ENCODE measurements at places on chromosomes 2 and 18. TPM values are rescaled to one million over a fixed set of nuclear protein-coding genes. Genes with fewer than 3 reads are reported as not detected.

DNA sequence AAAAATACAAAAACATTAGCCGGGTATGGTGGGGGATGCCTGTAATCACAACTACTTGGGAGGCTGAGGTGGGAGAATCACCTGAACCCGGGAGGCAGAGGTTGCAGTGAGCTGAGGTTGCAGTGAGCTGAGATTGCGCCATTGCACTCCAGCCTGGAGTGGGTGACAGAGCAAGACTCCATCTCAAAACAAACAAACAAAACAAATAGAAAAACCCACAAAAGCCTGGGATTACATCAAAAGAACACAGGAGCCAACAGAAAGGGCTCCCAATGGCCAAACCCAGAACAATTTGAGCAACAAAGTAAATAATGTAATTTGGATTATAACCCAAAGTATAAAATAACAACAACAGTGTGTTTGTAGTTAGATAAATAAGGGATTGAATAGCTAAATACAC lies 159.8 kb downstream of the UXS1 start:
- no peak overlapping the region for H3K4me3 ChIP-seq
- no peak overlapping the region for H3K27ac ChIP-seq
- no peak for DNase-seq
- no peaks in the 10 kb centered on the region for H3K36me3 ChIP-seq

- DNase-seq: no peak
- peaks cover 15% of the 10 kb centered on the region for H3K36me3 ChIP-seq
- H3K4me3 ChIP-seq: no peak overlapping the region
- no peaks in the 10 kb centered on the region for H3K27me3 ChIP-seq
Measured at GRCh38 chr2:171706152-171706803, 19.0 kb downstream of the DYNC1I2 start.

GRCh38 chr2:222393733-222394267 lies 30.5 kb upstream of the SGPP2 start:
- H3K4me3 ChIP-seq: no peak overlapping the region
- DNase-seq: no peak
- no peaks in the 10 kb centered on the region for H3K36me3 ChIP-seq
- no peaks in the 10 kb centered on the region for H3K4me1 ChIP-seq
- no peak overlapping the region for H3K27ac ChIP-seq

DNA sequence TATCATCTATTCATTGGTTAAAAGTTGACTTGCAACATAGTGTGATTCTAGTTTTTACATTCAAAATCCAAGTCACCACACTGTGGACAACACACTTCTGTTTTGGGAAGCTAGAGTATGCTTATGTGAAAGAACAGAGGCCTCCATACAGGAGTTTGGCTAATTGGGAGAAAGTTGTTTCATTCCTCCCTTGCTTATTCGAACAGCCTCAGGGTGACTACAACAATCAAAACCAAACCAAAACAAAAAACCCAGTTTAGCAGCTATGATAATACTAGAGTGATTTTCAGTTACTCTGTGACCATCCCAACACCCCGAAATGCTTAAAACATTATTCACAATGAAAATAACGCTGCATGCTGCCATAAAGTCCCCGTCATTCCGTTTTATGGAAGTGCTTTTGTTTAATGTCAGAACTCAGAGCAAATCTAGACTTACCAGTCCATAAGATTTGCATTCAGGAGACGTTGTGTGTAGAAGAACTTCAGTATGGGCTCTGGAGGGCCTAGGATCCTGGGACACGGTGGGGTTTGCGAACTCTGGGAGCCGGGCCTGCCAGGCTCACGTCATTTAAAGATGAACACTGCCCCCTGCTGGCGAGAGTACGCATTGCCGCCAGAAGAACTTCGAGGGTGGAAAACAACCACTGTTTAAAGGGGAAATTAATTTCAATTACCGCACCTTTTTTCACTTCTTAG lies 111.4 kb downstream of the FTCDNL1 start:
- no peak overlapping the region for H3K27ac ChIP-seq
- DNase-seq: peak; percentile 47
- no peak overlapping the region for H3K4me3 ChIP-seq
- peaks cover 11% of the 10 kb centered on the region for H3K27me3 ChIP-seq

- no peaks in the 10 kb centered on the region for H3K27me3 ChIP-seq
- DNase-seq: no peak
- no peaks in the 10 kb centered on the region for H3K36me3 ChIP-seq
- H3K27ac ChIP-seq: no peak overlapping the region
Measured at GRCh38 chr18:5646739-5647138, 102.9 kb upstream of the EPB41L3 start.

DNA sequence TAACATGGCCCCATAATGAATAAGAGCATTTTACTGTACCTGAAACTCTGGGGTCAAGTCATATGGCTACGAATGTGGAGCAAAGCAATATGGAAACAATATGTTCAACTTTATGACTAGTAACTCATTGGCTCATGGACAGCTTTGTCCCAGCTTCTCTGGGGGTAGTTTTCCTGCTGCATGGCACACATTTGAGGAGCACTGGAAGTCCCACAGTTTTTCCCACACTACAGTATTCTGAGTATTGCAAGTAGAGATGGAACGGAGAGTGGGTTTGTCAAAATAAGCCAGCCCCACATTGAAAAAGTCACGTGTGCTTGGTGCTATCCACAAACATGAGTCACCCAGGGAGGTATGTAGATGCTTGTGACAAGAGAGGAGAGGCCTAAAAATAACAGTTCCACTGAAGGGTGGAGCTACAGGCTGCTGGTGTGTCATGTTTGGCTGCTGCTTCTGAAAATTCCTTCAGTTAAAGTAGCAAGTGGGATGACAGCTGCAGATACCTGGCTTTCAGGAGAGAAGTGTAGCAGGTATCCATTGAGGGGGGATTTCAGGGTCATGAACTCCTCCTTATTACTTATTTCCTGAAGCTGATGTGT lies 48.2 kb upstream of the CTAGE1 start:
- H3K4me3 ChIP-seq: no peak overlapping the region
- H3K27me3 ChIP-seq: no peaks in the 10 kb centered on the region
- DNase-seq: no peak
- no peak overlapping the region for H3K27ac ChIP-seq
- peaks cover 7% of the 10 kb centered on the region for H3K4me1 ChIP-seq
- no peaks in the 10 kb centered on the region for H3K36me3 ChIP-seq

DNA sequence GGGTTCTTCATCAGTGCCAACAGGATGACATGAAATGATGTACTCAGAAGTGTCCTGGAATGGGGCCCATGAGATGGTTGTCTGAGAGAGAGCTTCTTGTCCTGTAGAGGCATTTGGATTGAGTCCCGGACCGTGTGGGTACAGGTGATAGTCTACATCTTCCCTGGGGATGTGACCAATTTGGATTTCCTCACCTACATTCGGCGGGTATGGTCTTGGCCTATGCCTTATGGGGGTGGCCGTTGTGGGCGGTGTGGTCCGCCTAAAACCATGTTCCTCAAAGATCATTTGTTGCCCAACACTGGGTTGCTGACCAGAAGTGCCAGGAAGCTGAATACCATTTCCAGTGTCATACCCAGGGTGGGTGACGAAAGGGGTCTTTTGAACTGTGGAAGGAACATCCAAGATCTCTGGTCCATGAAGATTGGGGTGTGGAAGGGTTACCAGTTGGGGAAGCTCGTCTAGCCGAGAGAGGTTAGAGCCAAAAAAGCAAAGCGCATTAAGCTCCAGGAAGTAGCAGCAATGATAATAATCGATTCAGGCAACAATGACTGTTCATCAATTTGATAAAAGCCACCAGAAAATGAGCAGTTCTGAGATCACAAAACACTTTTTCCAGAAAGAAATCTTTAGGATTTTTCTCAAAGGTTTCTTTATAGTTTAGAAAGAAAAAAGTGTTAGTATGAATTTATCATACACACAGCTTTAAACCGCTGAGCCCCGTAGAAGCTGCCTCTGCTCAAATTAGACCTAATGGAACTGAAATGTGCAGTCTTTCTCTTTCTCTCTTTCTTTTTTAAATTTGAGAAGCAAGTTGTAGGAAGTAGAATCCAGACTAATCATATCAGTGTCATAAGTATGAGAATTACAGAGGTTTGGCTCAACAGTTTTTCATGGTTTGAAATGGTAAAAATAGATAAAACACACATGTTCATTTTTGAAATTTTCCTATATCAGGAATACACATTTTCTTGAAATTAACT lies 60.3 kb downstream of the ATIC start:
- H3K4me3 ChIP-seq: no peak overlapping the region
- no peak overlapping the region for H3K27ac ChIP-seq
- no peaks in the 10 kb centered on the region for H3K27me3 ChIP-seq
- H3K36me3 ChIP-seq: no peaks in the 10 kb centered on the region
- DNase-seq: no peak

- no peak overlapping the region for H3K4me3 ChIP-seq
- peaks cover 15% of the 10 kb centered on the region for H3K27me3 ChIP-seq
- H3K27ac ChIP-seq: no peak overlapping the region
- no peak for DNase-seq
- H3K4me1 ChIP-seq: peaks cover 3% of the 10 kb centered on the region
Measured at GRCh38 chr2:133848111-133848649, 279.9 kb upstream of the NCKAP5 start.

DNA sequence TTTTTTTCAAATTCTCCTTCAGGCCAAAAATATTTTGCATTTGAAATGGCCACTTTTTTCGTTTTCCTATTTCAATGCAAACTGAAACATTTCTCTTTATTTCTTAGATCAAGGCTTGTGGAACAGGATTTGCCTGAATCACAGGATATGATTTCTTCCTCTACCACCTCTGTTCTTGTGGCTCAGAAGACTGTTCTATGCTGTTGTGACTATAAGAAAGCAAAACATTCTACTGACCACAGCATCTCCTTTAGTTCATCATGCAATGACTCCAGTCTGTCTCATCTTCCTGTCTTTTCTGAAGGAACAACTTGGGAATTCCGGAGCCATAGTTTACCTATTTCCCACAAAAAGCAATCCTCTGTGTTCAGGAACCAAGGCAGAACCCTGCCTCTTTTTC lies 16.2 kb upstream of the ZNF512 start:
- no peak overlapping the region for H3K27ac ChIP-seq
- no peaks in the 10 kb centered on the region for H3K27me3 ChIP-seq
- no peak for DNase-seq

The ZFAND2B gene
- 85.6 TPM for total RNA-seq

The TSPYL6 gene
- not detected for total RNA-seq

The REL gene
- total RNA-seq: 25.1 TPM

The STPG4 gene
- total RNA-seq: not detected

The CHST10 gene
- 3.4 TPM for total RNA-seq

The EFHD1 gene
- total RNA-seq: 2.2 TPM

The DSG4 gene
- not detected for total RNA-seq

The UPP2 gene
- total RNA-seq: not detected

The SCYGR5 gene
- not detected for total RNA-seq

Data from T-cell (primary cell).